NCI-H446 (cell line): ENCODE measurements at places on chromosomes 12 and 14.

GRCh38 chr12:96483116-96483515 lies 6.3 kb upstream of the CFAP54 start:
- DNase-seq = no peak

DNA sequence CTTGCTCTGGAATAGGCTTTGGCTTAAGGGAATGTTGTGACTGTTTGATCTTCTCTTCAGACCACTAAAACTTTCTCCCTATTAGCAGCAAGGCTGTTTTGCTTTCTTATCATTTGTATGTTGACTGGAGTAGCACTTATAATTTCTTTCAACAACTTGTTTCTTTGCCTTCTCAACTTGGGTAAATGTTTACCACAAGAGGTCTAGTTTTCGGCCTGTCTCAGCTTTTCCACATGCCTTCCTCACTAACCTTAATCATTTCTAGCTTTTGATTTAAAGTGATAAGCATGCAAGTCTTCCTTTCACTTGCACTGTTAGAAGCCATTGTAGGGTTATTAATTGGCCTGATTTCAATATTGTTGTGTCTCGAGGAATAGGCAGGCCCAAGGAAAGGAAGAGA lies 126.7 kb upstream of the AEBP2 start:
- DNase-seq = no peak

DNA sequence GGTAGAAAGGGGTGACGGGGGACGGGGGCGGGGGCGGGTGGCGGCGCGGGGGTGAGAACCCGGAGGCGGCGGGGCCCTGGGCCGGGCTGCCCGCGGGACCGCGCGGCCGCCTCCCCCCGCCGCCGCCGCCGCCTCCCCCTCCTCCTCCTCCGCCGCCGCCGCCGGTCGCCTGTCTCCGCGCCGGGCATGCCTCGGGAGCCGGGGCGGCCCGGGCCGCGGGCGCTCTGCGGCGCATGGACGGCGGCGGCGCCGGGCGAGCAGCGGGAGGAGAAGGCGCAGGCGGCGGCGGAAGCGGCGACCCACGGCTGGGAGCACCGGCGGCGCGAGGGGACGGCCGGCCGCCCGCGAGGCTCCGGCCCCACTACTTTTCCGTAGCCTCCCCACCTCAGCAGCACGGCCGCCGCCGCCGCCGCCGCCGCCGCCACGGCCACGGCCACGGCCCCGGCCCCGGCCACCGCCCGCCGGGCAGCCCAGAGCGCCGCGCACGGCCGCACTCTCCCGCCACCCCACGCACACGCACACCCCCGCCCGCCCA lies at the start of gene NPAS3:
TSS of gene NPAS3 (plus strand) at position 161 of the 535 bp plus-strand sequence.
- DNase-seq = no peak

DNA sequence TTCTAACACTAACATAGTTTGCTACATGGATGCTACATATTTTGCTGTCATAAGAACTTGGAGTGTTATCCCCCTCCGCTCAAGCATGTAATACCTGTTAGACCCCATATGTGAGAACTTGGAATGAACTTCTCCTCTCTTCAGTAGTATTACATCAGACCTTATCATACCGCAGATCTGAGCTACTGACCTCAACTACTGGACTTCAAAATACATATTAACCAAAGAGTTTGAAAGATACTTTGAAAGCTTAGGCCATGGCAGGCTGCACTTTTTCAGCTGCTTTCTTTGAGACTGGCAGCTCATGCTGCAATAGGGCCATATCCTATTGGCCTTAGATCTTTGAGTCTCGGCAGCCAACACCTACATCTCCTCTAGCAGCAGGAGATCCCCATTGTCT lies 74.8 kb downstream of the EEA1 start:
- DNase-seq = no peak

- no peak for DNase-seq
Observed at GRCh38 chr12:45648070-45648469, 81.4 kb upstream of the ARID2 start.
